CD4-positive, alpha-beta T cell treated with Interleukin-15 for 4 hours (primary cell): ENCODE measurements at places on chromosomes 6 and 20.

GRCh38 chr20:45911486-45912343 lies at the start of gene PLTP:
PLTP (minus strand) TSS chr20:45912155; CDS start chr20:45911452, 703 bp downstream.
- DNase-seq = no peak

DNA sequence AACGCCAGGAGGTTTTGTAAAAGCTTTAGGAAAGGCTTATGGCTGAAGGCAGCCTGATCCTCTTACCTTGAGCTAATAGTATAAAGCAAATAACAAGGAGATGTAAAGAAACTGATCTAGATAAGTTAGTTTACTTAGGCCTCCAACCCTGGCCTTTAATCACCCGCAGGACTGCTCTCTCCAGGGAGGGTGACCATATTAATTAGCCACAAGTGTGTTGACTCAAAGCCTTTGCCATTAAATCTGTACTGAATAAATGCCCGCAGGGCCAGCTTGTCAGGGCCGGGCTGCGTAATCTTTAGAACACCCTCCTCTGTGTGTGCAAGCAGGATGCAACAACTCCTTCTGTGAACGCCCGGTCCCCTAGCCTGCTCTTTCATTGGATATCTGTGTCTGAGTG lies 6.1 kb upstream of the PRSS16 start:
- DNase-seq = no peak

GRCh38 chr6:79301290-79301689 lies 66.8 kb upstream of the HMGN3 start:
- no peak for DNase-seq

- no peak for DNase-seq
These were observed 123.8 kb upstream of the ADGRF1 start for GRCh38 chr6:47165918-47166317.

GRCh38 chr6:106731843-106732160 lies 102.4 kb downstream of the QRSL1 start:
- no peak for DNase-seq

DNA sequence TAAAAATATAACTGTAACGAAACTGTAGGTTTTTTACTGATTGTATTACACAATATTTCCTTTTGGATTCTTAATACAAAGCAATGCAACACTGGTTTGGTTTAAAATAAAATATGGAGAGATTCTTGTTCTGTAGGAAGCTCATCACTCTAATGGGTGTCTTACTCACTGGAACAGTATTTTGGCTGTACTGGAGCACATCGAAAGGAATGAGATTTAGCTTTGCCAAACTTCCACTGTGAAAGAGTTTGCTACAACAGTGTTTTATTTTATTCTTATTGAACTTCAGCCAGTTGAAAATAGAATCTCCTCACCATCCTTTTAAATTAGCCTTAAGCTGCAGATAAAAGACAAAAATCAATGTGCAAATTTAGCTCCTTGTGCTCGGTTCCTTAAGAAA lies 230.7 kb upstream of the QKI start:
- DNase-seq = no peak

- DNase-seq = no peak
These were observed 41.9 kb upstream of the NOL4L start for GRCh38 chr20:32626859-32627636.

DNA sequence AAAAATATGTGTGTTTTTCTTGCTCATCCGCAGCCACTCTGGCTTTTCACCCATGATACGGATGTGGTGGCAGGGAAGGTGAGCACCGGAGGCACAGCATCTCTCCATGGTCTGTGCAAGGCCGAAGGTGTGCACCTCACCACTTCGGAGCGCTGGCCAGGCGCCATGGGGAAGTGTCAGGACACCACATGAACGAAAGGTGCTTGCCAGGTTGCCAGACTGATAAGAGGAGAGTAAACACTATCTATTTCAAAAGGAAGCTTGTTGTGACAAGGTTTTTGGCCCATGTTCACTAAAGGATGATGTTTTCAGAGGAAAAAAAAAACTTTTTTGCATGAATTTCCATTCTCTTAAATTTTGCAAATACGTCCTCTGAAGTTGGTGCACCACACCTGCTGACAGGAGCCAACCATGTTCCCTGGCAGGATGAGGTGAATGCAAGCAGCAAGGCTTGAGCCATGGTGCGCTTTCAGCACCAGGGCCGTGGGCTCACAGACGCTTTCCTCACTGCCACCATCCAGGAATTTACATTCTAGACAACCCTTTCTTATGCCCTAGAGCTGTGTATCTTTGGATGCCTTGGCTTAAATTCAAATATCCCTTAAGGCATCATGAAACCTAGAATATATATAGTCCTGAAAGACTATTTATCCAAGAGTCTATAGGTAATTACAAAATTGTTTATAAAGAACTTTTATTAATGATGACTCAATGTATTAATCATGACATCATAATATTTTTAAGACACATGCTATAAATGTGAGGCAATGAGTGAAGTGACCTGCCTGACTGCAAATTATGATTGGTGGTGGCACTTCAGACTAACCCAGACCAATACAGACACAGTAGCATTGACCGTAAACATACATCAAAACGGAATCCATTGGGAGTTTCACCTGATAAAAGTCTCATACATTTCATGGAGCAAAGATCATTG lies 234.5 kb downstream of the TFAP2A start:
- DNase-seq = no peak

DNA sequence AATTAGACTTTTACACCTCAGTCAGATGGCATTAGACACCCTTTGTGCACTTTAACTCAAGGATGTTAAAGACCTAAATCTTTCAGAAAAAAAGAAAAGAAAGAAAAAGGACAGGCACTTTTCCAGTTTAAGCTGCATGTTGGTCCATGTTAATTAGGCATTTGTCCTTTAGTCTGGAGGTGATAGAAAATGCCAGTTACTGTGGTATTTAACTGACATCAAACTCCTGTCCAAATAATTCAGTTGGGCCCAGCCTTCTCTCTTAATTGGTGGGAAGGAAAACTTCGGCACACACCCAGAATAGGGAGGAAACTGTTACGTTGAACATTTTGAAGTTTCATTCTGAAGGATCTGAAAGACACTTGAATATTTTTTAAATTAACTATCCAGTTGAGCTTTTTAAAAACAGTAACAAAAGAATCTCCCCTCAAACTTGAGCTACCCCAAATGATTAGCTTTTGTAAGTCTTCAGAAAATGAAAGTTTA lies 30.3 kb downstream of the RREB1 start:
- DNase-seq = no peak

DNA sequence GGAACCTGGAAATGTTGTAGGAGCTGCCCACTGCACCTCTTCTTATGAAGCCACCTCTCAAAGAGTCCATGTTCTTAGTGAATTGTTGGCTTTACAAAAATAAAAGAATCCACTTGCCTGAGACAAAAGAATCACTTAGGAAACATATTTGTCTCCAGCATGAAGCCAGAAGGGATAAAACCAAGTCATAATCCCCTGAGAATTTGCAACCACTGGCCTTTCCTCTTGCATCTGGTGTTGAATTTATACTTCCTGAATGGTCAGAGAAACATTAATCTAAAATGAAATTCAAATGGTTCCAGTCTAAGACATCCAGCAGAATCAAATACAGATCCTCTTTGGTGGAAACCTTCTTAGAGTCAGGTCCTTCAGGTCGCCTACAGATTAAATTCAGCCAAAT lies 192.5 kb upstream of the ECI2 start:
- no peak for DNase-seq

- peak; percentile 68 for DNase-seq
These were observed 77.7 kb upstream of the OLIG3 start for GRCh38 chr6:137571854-137572253.

GRCh38 chr20:8631271-8631670 lies 437.6 kb upstream of the PLCB4 start:
- no peak for DNase-seq

GRCh38 chr6:109076377-109076776 lies 18.3 kb downstream of the SESN1 start:
- no peak for DNase-seq

GRCh38 chr20:6083926-6084325 lies 30.1 kb upstream of the LRRN4 start:
- no peak for DNase-seq

DNA sequence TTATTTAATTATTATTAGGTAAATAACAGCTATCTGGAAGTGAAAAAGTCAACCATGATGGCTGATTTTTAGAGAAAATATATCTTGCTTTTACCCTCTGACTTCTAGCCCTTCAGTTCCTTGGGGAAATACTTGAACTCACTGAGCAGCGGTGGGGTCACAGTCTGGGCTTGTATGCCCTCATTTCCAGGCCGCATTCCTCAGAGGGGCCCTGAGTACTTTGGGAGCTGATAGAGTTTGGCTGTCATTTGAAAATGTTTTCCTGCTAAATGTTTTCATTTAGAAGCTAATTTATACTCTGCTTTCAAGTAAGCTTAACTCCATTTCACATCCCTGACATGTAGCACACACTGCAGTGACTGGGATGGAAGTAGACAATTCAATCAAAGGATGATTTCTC lies 1028.5 kb downstream of the KIF16B start:
- no peak for DNase-seq

DNA sequence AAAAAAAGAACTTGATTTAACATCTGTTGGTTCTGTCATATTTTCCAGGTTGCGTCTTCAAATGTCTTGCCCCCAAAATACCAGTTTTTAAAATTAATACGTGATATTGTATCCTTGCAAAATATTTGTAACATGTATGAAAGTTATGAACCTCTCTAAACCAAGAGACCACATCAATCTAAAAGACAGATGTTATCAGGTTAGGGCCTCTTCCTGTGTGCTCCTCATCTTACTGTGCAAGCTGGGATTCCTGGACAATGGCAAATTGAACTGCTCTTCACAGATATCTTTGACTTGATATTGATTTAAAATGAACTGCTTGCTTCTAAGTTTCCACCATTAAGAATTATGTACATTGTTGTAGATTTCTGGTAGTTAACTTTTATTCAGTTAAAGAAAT lies 9.6 kb downstream of the TMEM239 start:
- DNase-seq = no peak

GRCh38 chr20:4371623-4372251 lies 350.0 kb upstream of the PRND start:
- DNase-seq = no peak

GRCh38 chr6:153003366-153003690 lies 819 bp upstream of the MTRF1L start:
- DNase-seq = no peak

DNA sequence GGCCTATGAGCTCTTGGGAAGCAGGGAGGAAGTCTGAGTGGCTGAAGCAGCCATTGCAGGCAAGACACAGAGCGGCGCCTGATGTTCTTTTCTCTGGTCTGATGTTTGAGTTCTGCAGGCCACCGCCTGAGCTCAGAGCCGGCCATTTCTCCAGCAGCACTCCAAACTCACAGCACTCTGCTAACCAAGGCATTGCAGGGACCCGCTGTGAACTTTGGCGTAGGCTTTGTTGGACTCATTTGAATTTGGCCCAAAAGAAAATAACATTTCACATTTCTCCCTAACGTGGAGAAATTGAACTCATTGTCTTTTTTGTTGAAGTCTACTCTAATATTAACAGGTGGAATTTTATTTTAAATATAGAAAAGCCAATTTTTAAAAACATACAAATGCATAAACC lies 336.1 kb downstream of the FARS2 start:
- no peak for DNase-seq

DNA sequence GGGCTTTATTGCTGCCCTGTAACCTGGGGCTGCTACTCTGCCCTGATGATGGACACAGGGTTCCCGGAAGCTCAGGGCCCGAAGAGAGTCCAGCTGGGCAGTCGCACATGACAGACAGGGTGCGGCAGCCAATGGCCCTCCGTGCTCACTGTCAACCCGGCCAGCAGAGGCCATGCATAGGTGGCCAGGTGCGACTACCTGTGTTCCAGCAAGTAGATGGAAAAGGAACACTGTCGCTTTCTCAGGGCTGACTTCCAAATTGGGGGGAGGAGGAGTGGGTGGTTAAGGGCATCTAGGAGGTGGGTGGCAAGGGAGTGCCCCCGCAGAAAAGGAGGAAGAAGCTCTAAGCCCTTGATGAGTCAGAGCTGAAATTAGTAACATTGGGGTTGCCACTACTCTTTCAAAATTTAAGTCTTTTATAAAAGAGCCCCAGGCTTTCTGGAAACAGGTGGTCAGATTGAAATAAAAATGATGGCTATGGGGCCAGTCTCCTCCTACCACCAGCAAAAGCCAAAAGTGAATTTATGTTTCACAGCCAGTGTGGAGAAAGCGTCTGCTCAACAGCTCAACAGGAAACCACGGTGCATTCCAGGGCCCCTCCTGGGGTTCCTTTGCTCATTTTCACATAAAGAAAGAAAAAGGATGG lies 2.3 kb upstream of the RAMACL start:
- no peak for DNase-seq

- DNase-seq = no peak
These were observed 642.1 kb downstream of the EPHA7 start for GRCh38 chr6:92777146-92777740.

DNA sequence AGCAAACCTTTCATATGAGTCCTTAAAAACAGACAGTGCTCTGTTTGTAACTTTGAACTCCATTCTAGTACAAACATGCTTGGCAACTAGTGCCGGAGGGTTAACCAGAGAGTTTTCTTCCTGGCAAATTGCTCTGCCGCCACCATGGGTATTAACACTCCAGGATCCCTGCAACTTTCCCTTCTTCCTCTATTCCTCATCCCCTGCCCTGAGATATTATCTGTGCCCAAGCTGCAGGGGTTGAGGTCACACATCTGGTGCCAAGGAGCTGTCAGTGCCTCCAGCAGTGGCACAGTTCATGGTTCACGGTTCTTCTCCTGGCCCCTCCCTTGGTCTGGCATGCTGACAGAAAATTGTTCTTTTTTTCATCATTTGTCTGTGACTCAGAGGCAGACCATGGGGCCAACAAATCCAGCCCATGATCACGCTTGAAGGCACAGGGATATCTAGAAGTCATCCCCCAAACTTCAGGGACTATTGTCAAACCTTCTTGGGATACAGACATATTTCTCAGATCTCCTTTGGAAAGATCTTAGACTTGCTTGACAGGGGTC lies 77.5 kb downstream of the ATXN1 start:
- DNase-seq = no peak

GRCh38 chr20:17536944-17537444 lies 5.8 kb upstream of the BFSP1 start:
- DNase-seq = peak; percentile 75

- DNase-seq = no peak
These were observed 14.0 kb downstream of the ARHGAP18 start for GRCh38 chr6:129696028-129696418.
